Right ventricle myocardium inferior (tissue), 1 donor: ENCODE measurements at places on chromosomes 5 and 9. TPM values are rescaled to one million over a fixed set of nuclear protein-coding genes. Genes with fewer than 3 reads are reported as not detected.

IRX1 gene
- 1.3 TPM for total RNA-seq

FBP2 gene
- total RNA-seq = 0.54 TPM

ANKRD34B gene
- not detected for total RNA-seq

GRCh38 chr5:21237461-21237860 lies 1249.5 kb upstream of the CDH18 start:
- no peak for DNase-seq

- no peak for DNase-seq
Measured at GRCh38 chr9:115597330-115597895, 479.5 kb upstream of the TNC start.

DNA sequence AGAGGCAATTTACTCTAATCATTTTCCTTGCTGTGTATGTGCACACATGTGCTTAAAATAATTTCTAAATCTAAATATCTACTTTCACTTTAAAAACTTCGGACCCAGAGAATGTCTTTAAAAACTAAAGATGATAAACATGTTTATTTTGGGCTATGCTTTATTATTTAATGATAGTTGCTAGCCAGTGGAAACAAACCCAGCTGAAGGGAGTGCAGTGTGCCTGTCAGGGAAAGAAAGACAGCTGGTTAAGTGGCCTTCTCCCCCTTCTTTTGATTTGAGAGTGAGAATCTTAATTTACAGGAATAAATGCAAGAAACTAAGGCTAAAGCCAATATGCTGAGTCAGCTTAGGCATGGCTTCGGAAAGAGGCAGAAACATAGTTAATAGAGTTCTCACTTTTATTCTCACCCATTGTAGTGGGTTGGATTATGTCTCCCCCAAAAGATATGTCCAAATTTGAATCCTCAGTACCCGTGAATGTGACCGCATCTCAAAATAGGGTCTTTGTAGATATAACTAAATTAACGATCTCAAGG lies 111.4 kb downstream of the DCP2 start:
- DNase-seq = no peak
